ENCODE measurements at places on chromosomes 11 and 22.

DNA sequence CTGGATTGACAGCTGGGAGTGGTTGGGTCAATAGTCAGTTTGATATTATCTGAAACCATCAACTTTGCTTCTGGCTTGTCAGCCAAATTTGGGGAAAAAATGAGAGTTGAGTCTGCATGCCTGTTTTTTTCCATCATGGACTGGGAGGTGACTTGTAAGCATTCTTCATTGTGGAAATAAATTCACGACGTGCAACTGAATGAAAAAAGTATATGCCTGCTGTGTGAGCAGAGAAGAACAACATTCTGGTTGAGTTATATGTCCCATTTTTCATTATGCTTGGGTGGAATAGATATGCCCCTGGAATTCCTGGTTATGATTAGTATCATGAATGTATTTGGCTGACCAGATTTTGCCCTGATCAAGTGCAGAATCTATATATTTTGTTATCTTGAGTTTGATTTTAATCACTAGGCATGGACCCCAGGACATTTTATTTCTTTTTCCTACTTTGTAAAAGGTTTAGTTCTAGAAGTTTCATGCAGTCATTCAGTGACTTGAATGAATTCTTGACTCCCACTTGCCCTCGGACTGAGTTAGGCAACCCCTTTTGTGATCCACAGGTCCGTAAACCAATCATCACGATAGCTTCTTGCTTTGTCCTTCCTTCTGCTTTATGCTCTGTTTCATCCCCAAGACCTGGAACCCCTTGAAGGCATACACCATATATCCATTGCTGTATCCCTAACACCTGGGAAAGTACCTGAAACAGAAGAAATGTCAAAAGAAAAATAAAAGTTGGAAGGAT, 205.8 kb downstream of the NAV2 start:
- DNase-seq = no peak

GRCh38 chr22:36923131-36923788, 9.8 kb downstream of the CSF2RB start:
- DNase-seq = no peak

DNA sequence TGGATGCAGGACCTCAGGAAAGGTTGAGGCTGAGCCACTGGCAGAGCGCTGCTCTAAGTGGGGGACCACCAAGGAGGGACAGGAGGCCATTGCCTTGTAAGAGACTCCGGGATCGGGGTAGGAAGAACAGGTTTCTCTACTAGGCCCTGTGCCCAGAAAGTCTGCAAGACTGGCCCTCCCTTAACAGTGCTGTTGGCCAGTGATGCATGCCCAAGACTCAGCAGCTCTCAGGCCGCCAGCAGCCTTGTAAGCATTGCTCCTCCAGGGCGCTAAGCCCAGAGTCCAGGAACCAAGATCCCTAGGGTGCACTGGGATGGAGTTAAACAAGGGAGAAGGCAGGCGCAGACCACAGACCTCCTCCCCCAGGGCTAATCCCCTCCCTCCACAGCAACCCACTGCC, 39.3 kb upstream of the PANX1 start:
- DNase-seq = no peak

DNA sequence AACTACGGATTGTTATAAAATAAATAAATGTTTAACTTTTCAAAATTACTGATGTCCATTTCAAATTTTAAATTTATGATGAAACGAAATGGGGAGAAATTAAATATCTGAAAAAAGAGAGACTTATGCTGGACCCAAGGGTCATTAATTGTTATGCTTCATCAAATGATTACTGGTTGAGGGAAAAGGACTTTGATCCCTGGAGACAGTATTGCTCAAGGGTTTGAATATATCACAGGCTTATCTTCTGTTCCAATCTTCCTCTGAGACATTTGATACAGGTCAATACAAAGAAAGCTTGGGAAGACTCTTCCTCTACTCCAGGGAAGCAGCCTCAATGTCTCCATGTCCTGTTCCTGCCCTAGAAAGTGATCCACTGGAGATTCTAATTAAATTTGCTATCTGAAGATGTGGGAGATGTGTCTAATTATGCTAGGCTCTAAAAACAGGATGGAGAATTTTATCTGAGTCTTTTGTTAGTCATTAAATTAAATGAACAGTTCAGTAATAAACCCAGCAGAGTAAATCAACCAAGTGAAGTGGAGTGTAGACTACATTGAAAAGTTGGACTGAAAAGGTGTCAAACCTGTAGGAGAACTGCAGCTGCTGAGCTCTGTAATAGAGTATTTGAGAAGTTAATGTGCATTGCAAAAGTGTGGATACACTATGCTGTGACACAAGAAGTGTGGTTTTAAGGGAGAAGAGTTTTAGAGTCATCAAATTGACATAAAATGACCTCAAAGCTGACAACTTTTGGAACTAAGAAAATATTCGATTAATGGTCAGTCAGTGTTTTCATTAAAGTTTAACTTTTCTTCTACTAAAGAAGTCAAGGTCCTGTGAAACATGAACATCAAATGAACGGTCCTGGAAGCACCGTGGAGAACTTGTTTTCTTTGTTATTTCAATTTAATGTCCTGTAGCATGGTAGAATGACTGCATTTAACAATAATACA, 623.7 kb upstream of the CCDC90B start:
- no peak for DNase-seq

DNA sequence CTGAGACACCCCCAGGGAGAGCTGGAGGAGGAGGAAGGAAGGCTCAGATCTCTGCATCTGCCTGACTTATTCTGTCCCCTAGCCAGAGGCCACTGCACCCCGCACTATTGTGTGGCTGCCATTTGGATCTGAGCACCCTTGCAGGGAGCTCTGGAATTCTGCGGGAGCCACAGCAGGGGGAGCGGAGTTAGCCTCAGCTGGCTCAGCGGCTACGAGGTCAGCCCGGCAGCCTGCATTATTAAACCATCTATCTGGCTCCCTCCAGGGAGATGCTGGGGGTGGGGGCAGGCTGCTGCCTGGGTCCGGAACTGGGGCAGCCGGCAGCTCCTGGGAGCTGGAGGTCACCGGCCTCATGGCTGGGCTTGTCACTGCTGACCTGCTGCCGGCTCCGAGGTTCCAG, 6.5 kb upstream of the ELFN2 start:
- no peak for DNase-seq

DNA sequence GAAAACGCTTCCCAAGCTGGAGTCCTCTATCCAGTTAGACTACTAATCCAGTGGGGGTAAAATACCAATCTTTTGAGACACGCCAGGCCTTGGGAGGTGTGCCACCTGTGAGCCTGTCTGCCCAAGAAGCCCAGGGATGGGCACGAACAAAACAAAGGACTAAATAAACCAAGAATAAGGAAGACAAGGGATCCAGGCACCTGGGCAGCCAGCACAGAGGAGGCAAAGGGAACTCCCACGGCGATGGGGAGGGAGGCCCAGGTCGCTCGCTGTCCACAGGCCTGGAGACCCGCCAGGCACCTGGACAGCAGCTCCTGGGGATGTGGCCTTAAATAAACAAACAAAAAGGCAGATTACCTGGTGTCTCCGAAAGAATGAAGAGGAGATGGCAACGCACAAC, 31.4 kb downstream of the LRFN4 start:
- DNase-seq = no peak

- DNase-seq = no peak
Measured at GRCh38 chr11:11217929-11218628, 135.0 kb downstream of the CSNK2A3 start.

GRCh38 chr11:122628810-122629555, 26.5 kb upstream of the UBASH3B start:
- peak; percentile 40 for DNase-seq

- no peak for DNase-seq
Measured at GRCh38 chr11:18641677-18642076, 7.5 kb upstream of the SPTY2D1 start.

DNA sequence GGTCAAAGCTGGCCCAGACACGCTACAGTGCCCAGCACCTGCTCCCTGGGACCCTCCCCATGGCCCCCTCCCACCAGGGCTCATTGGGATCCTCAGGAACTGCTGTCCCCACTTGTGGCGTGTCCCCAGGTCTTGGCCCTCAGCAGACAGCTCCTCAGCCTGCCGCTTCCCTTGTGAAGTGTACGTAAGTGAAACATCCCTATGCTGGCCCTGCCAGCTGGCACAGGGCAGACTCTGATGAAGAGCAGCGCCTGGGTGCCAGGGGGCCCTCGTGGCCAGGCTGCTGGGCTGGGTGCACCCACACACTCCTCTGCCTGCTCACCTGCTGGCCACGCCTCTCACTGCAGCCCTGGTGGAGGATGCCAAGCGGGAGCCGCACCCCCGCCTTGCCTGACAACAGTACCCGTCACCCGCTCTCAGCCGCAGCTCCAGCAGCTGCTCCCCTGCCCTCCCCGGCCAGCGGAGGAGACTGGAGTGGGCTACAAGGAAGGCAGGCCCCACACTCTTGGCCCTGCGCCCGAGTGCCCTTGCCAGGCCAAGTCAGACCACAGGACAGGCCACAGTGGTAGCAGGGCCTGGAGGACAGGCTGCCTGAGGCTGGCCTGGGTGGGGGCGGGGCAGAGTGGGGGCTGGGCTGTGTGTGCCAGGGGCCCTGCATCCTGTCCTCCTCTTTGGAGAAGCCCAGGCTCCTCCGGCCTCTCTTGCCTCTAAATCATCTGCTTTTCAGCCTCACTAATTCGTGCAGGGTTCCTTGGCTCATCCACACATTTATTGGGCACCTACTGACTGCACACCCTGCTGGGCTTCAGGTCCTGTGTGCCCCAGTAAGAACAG, 39.5 kb downstream of the IGF2 start:
- DNase-seq = no peak

GRCh38 chr11:86692746-86693145, 20.3 kb upstream of the ME3 start:
- no peak for DNase-seq

DNA sequence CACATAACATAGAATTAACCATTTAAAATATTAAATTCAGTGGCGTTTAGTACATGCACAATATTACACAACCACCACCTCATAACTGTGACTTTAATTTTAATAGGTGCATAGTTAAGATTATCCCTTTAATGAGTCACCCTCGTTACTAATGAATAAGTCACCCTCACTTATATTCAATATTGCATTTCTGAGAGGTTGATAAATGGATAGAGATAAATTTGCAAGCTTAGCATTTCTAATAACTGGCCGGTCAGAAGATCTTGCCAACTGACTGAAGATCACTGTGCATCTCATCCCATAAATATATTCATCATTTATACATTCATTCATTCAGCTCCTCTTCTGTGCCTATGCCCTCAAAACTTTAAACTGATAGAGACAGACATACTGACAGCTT, 243.7 kb downstream of the TTC28 start:
- DNase-seq = no peak

GRCh38 chr11:111368285-111368560, 10.9 kb downstream of the POU2AF1 start:
- DNase-seq = no peak

- DNase-seq = no peak
Measured at GRCh38 chr11:65556470-65557279, 1.5 kb downstream of the LTBP3 start.

GRCh38 chr22:38745676-38746460, 9.9 kb downstream of the SUN2 start:
- DNase-seq = no peak

GRCh38 chr11:14584595-14584994, 59.0 kb upstream of the PDE3B start:
- DNase-seq = no peak

- no peak for DNase-seq
Measured at GRCh38 chr22:39301926-39302325, 17.5 kb downstream of the RPL3 start.

- no peak for DNase-seq
Measured at GRCh38 chr11:75447415-75447814, 14.4 kb upstream of the KLHL35 start.

GRCh38 chr11:123301696-123302400, 106.8 kb upstream of the CLMP start:
- peak; percentile 57 for DNase-seq

DNA sequence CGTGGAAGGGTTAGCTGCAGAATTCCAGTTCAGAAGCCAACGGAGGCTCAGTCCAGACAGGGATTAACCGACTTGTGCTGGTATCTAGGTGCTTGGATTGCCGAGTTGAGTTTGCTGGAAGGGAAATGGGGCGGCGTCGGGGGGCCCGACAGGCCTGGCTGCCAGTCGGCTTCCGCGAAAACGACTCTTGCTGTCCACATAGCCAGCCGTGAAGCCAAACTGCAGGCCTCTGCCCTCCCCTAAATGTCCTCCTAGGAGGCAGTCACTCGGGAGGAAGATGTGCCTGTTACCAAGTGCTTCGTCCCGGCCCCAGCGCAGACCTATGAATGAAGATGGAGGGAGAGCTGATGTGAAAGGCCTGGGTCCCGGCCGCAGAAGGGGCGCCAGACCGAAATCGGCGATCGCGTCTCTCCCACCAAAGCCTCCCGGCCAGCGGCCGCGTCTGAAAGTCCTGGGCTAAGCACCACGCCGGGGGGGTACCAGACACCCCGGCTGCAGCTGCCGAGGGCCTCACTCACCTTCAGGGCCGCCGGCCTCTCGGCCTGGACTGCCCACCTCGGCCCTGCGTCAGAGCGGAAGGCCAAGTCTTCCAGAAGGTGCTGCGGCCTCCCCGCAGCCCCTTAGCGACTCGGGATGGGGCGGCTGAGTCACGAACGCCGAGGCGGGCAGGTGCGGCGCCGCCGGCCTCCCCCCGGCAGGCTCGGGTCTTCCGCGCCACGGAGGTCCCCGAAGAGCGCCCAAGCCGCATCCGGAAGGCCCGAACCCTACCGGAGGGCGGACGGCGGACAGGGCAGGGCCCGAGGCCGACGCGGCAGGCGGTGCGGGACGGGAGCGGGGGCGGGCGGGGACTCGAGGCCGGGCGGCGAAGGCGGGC, 7.5 kb downstream of the DPAGT1 start:
- no peak for DNase-seq

DNA sequence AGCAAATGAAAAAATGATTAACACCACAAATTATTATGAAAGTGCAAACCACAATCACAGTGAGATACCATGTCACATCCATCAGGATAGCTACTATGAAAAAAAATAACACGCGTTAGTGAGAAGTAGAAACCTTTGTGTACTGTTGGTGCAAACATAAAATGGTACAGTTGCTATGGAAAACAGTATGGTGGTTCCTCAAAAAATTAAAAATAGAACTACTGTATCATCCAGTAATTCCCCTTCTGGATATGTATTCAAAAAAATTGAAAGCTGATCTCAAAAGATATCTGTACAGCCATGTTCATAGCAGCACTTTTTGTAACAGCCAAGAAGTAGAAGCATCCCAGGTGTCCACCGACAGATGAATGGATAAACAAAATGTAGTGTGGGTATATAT, 43.4 kb downstream of the CCDC81 start:
- no peak for DNase-seq

DNA sequence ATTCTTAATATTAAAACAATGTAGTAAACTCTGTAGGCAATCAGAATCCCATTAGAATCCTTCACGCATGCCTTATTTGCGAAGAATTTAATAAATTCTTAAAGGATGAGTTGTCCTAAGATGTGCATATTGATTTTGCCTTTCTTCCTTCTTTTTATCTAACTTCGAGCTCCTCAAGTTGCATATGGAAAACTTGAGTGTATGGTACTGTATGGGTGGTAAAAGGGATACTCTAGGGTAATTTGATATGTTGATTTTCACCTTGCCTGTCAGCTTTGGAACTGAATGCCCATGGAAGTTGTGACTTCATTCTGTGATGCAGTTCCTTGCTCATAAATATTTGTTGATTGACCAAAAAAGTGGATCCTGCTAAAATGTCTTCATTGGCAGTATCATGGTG, 193.8 kb downstream of the DDX10 start:
- no peak for DNase-seq

Measured in SK-N-DZ (cell line).